Activated CD4-positive, alpha-beta T cell treated with anti-CD3 and anti-CD28 coated beads, Interleukin-2, amount 50 U/mL, for 1 hour (primary cell): ENCODE measurements at places on chromosomes 12 and 14.

GRCh38 chr14:37056473-37056872 lies 115.9 kb downstream of the SLC25A21 start:
- DNase-seq: no peak

DNA sequence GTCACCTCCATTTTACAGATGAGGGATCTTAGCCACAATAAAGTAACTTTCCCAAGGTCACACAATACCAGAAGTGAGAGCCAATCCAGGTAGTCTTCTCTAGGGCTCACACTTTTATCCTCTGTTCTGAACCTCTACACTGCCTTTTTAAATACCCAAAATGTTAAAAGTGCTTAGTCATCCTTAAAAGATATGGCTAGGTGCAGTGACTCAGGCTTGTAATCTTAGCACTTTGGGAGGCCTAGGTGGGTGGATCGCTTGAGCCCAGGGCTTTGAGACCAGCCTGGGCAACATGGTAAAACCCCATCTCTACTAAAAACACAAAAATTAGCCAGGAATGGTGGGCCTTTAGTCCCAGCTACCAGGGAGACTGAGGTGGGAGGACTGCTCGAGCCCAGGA lies 104.1 kb upstream of the PPP4R3A start:
- DNase-seq: no peak

GRCh38 chr14:103545915-103546651 lies 16.4 kb downstream of the BAG5 start:
- DNase-seq: no peak

- no peak for DNase-seq
Measured at GRCh38 chr14:93493054-93493453, 62.3 kb downstream of the UNC79 start.

- DNase-seq: no peak
Measured at GRCh38 chr12:42002563-42002962, 142.1 kb downstream of the GXYLT1 start.

DNA sequence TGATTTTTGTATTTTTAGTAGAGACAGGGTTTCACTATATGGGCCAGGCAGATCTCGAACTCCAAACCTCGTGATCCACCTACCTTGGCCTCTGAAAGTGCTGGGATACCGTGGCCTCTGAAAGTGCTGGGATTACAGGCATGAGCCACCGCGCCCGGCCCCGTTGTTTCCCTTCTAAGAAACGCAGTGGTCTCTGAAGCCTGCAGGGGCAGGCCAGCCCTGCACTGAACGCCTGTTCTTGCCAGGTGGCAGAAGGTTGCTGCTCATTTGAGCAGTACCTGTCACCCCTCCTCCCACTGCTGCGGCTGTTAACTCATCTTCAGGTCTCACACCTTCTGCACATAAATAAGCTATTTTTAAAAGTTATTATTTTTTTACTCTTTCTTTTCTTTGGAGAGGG lies 24.3 kb downstream of the GPRC5A start:
- DNase-seq: no peak

DNA sequence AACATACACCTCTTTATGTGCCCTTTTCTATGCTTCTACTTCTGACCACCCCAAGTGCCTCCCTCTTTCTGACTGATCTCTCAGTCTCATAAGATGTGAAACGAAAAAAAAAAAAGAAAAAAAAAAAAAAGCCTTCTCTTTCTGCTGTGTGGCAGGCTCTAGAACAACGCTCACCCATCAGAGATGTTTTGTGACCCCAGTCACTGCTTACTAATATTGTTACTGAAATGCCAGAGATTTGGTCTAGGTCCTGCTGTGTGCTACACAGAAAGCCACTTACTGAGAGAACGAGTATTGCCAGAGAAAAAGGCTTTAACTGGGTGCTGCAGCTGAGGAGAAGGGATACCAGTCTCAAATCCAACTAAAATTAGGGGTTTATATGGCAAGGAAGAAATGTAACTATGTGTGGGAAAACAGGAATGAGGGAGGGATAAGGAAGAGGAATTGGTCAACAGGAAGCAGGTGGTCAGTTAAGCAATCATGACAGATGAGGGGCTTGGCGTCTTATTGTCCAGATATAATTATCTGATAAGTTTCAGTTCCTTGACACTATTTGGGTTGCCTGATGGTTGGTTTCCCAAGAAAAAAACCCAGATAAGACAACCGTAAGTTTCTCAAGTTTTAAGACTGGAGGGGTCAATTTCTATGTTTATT lies 149.0 kb downstream of the NAV3 start:
- no peak for DNase-seq

- no peak for DNase-seq
Measured at GRCh38 chr12:31970199-31970598, 11.0 kb downstream of the RESF1 start.

DNA sequence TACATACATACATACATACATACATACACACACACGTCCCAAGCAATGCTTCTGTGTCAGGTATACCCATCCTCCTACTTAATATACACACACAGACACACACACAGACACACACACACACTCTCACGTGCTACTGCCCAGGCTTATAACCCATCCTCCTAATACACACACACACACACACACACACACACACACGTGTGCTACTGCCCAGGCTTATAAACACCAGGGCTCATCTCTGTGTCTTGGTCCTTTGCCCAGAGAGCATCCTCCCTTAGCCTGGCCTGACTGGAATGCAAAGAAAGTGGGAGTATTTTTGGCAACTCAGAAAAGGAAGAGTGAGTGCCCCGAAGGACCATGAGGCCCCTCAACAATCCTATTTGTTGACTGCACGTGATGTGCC lies 129.0 kb downstream of the RBM19 start:
- no peak for DNase-seq

GRCh38 chr14:94161058-94161457 lies 13.1 kb upstream of the PPP4R4 start:
- DNase-seq: no peak

- no peak for DNase-seq
Measured at GRCh38 chr12:127487031-127487430, 779.9 kb upstream of the TMEM132C start.

DNA sequence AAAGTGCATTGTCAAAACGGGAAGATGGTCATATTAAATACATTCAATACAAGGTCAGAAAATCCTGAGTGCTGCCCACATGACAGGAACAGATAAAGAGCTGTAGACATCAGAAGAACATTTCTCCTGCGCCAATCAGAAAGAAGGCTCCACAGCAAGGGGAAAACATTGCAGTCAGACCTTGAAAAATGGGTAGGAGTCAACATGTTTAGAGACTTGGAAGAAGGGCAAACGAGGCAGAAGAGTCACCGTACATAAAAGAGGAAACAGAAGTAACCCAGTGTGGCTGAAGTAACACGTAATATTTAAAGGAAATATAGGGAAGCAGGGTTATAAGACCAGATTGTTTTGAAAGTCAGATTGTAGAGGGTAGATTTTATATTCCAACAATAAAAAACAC lies 11.9 kb downstream of the SPPL3 start:
- no peak for DNase-seq

DNA sequence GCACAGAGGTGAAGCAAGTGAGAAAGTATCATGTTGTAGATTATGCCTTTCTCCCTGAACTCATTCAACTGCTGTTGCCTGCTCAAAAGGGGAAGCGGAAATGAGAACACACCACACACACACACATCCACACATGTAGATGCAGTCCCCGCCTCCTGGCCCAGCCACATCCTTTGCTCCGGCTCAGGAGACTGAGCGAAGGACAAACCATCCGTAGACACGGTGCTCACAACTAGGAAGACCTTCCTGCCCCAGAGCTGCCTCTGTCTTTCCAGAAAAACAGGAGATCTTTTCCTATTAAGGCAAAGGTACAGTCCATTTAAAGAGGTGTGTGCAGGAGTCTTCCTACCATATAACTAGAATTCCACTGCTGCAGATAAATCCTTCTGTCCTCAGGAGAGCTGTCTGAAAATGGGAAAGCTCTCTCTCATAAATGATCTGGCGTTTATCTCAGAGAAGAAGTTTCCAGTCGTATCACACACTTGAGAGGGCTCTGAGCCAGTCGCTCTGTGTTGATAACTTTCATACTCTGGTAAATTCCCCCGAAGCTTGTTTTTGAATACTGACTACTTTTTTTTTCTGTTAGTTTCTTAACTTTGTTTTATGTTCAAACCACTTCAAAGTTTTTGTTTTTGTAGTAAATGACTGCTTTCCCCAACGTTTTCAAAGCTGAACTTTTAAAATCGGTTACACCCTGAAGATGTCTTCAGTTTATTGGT lies at the start of gene TESPA1:
Gene TESPA1 (minus strand): TSS at position 105 of the 719 bp plus-strand sequence. CDS start 10,200 bp downstream, outside the sequence.
- DNase-seq: peak; percentile 78

- no peak for DNase-seq
Measured at GRCh38 chr12:110536834-110537604, 34.9 kb downstream of the RAD9B start.

- no peak for DNase-seq
Measured at GRCh38 chr12:86230516-86231146, 25.6 kb downstream of the MGAT4C start.

DNA sequence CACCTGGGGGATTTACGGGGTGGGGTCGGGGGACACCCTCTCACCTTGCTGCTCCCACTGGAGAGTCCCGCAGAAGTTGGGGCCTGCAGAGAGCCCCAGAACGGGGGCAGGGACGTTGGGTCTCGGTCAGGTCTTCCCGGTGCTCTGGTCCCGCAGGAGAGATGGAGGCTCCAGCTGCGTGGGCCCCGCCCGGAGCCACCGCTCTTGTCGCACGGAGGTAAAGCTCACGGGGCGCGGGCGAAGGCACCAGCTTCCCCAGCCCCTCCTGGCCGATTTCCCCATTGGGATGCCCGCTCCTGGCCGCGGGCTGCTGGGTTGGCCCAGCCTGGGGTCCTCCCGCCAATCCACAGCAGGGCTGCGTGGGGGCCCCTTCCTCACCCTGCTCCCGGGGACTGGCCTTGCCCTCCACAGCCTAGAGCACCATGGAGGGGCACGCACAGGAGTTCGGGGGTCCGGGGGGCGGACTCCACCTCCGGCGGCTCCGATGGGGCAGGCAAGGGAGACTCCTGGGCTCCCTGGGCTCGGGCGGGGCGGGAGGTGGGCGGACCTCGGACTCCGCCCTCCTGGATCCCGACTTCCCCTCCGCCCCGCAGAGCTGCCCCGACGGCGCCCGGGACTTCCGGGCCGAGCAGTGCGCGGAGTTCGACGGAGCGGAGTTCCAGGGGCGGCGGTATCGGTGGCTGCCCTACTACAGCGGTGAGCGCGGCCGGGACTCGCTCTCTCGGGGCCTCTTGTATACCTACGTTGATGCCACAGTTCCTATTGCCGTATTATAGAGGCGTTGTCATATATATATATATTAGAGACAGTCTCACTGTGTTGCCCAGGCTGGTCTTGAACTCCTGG lies 8.4 kb downstream of the PAPLN start:
- peak; percentile 22 for DNase-seq

GRCh38 chr14:75646762-75647161 lies 13.9 kb downstream of the ERG28 start:
- no peak for DNase-seq

GRCh38 chr12:49232940-49233841 lies 31.7 kb upstream of the TUBA1C start:
- no peak for DNase-seq

- DNase-seq: no peak
Measured at GRCh38 chr12:119204131-119204530, 25.4 kb downstream of the HSPB8 start.

DNA sequence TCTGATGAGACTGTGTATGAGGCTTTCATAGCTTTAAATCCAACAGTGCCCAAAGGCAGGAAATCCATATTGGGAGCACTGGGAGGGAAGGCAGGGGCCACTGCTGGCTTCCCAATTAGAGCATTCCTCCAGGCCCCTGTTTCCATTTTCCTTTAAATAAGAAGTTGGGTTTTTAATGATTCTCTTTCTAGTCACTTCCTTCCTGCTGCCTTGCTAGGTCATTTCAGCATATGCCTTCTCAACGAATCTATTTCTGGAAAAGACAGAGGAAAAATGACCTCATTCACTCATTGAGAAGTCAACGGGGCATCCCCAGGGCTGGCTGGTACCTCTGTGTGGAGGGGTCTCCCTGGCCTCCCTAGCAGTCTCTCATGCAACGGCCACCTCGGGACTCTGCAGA lies 43.5 kb downstream of the IGF1 start:
- DNase-seq: no peak

GRCh38 chr12:27185234-27186021 lies 58.7 kb upstream of the STK38L start:
- DNase-seq: no peak

GRCh38 chr14:54471641-54472040 lies 17.1 kb downstream of the GMFB start:
- DNase-seq: no peak
